ENCODE measurements at places on chromosomes 7 and 10.

- DNase-seq: no peak
Measured at GRCh38 chr7:1900847-1901246, 230.8 kb downstream of the ELFN1 start.

- DNase-seq: no peak
Measured at GRCh38 chr10:52322936-52323335, 8.9 kb downstream of the DKK1 start.

- DNase-seq: no peak
Measured at GRCh38 chr7:92115821-92116220, 18.5 kb downstream of the CYP51A1 start.

- DNase-seq: no peak
Measured at GRCh38 chr10:78218798-78219490, 185.3 kb downstream of the RPS24 start.
